ENCODE measurements at places on chromosomes 7 and 10.

DNA sequence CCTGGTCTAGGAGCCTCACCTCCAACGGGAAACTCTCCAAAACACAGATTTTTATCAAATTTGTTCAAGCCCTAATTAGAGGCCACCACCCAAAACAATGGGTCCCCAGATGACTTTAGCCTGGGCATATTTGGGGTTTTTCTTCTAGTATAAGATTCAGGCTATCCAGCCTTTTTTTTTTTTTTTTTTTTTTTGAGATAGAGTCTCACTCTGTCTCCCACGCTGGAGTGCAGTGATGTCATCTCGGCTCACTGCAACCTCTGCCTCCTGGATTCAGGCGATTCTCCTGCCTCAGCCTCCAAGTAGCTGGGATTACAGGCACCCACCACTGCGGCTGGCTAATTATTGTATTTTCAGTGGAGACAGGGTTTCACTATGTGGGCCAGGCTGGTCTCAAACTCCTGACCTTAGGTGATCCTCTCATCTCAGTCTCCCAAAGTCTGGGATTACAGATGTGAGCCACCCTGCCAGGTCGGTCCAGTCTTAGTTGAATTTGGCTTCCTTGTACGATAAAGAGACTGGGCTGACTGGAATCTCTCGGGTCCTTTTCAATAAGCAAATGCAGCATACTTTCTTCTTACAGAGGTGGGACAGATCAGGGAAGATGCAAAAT is 91.4 kb upstream of the KLF6 start:
- no peak for DNase-seq

DNA sequence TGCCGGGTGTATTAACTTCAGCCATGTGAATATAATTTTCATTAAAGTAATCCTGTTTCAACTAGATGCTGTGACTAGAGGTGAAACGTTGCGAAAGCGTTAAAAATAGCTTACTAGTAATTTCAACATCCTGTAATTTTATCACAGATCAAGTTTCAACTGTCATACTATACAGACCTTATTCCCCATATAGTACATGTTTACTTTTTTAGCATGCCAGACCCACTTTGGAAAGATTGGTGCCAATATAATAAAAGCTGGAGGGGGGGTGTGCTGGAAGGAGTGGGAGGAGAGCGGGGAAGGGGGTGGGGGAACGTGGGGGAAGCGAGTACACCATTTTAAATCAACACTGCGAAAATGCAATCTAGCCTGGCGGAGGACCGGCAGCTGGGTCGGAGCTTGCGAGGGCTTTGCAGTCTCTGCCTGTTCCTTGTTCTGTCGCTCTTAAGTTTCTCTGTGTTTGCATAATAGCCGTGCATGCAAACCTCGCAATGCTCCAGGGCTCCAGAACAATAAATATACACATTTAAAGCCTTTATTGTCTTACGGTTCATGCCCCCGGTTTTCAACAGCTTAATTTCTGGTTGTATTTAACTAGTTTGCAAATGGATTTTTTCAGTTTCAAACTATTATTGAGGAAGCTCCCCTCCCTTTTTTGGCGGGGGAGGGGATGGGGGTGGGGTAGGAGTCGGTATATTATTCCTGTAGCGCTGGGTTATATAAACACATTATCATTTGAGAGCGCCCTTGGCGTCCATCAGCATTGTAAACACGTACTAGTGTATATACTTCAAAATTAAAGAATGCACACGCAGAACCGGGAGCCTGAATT is 1.3 kb upstream of the ARID5B start:
- peak; percentile 37 for DNase-seq

DNA sequence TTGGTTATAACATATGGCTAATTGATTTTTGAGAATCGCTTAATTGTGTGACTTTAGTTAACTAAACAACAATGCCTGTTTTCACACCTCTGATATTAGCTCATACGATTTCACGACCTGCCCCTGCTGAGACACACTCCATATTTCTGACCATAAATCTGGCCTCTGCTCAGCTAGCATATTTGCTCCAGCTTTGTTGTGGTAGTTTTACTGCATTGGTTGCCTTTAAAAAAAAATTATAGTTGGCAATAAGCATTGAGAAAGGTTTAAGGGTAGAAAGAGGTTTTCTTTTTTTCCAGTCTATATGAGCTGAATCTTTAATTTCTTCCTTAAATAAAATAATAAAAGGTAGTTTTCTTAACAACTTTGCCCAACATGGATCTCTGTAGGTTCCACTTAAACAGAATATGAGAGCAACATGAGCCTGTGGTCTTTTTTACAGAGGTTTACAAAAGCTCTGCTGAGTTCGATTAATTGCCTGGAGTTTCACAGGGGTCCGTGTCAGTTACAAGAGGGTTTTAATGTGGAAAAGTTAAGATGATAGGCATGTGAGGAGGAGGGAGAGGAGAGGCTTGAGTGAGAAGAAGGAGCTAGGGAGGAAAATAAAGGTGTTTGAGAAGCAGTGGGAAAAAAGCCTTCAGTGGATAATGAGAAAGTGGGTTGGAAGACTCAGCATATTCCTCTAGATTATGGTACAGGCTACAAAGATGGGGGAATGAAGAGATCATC is 318.2 kb downstream of the CXCL12 start:
- DNase-seq = no peak

DNA sequence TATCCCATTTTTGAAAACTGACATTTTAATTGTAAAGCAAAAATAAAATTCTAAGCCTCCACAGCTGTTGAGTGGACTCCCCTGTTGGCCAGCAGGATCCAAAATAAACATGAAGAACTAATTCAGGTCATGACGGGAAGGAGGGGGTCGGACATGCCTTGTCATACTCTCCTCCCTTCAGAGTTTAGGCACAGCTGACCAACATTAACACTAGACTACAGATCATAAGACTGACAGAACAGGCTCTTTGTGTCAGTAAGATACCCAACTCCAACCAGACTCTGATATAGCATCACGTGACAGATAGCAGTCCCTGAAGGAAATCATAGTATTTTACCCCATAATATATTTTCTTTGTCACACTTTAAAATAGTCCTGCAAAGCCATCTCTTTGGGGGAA is 20.9 kb upstream of the ZNF12 start:
- no peak for DNase-seq

- DNase-seq = no peak
Measured at GRCh38 chr10:133103311-133103910, 15.7 kb downstream of the ADGRA1 start.

GRCh38 chr10:82288461-82288881 is 413.5 kb downstream of the NRG3 start:
- no peak for DNase-seq

DNA sequence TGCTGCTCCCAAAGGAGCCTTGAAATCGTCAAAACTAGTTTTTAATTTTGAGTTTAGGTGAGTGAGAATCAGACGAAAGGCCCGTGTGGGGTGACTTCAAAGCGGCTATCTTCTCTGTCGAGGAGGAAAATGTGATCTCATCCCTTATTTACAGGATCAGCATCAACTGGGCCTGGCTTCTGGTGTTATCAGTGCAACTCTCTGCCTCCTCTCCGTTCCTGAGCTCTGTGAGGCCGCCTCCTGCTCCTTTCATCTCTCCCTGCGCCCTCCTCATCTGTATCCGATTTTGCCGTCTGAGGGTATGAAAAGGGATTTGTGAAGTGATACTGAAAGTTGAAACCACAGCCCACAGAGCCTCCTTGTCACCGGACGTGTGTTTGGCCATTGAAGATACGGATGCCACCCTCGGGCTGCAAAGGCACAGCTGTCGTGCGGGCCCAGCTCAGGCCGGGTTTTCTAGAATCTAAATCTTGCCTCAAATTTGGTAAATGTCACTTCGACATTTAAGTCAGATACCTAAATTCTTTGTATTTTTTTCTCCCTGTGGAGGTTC is 408.7 kb upstream of the ADARB2 start:
- no peak for DNase-seq

DNA sequence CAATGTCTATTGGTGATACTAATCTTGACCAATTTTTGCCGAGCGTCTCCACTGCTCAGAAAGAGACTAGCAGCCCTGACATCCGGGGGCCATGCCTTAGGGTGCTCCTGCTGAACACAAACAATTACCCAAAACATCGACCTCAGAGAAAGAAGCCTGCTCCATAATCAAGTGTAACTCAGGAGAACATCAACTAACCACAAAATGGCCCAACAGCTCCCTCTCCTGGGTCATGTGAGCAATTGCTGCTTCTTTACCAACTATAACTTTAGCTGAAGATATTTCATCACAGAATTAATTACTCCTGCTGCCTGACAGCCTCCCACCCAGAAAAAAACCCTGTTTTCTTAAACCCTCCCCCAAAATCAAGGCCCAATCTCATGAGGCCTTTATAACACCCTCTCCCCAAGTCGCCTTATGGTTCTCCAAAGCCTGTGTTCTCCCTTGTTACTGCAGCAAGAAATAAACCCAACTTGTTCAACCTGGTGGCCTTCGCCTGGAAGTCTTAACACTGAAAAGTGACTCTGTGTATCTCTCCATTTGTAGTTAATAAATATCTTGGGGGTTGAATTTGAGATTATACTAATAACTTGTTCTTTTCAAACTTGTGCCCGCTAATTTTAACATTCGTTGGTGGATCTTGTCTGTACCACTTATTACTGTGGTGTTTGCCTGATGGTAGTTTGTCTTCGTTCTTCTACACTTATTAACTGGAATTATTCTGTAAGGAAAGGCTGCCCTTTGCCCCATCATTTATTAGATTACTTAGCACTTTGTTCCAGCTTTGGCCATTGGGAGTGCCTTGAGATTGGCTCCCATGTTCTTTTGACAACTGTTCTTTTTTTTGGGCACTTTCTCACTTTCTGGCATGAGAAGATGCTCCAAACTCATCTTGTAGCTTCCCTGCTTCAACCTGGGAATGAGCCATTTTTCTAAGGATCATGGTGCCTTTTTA is 21.2 kb upstream of the RAMP3 start:
- peak; percentile 41 for DNase-seq

DNA sequence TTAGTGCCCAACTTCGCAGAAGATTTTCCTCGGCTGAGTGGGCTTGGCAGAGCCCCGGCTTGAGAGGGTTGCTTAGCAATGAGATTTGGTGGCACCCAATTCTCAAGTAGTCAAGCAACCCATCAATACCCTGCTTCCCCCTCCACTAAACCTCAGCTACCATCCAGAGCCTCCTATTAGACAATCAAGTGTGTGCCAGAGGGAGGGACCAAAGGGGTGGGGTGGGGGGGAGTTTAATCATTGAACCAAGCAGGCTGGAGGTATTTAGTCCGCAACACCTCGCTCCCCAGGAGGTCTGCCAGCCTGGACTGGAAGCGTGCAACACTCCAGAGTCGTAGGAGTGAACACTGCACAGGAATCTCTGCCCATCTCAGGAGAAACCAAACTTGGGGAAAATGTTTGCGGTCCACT is at the start of gene HKDC1:
Gene HKDC1 (plus strand): TSS at position 292 of the 411 bp plus-strand sequence. CDS start 104 bp downstream, at position 396.
- no peak for DNase-seq

- no peak for DNase-seq
Measured at GRCh38 chr7:116365797-116366196, 133.7 kb upstream of the CAV2 start.

DNA sequence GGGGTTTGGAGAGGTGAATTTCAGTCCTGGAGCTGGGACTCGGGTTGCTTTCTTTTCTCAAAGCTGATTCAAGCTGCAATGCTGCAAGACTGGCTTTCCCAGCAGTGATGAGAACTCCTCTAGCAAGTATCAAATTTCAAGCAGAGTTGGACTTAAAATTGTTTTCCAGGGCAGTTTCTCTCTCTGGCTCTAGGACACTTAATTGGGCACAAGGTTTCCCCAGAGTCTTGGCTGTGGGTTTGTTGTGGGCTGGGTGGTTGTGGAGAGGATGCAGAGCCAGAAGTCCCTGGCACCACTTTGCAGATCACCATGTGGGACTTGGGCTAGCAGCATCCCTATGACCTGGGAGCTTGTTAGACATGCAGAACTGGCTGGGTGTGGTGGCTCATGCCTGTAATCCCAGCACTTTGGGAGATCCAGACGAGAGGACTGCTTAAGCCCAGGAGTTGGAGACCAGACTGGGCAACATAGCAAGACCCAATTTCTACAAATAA is 16.8 kb downstream of the AKR1B15 start:
- DNase-seq = no peak

- no peak for DNase-seq
Measured at GRCh38 chr7:101996131-101996691, 178.8 kb downstream of the CUX1 start.

- no peak for DNase-seq
Measured at GRCh38 chr7:3188946-3189345, 112.1 kb upstream of the SDK1 start.

DNA sequence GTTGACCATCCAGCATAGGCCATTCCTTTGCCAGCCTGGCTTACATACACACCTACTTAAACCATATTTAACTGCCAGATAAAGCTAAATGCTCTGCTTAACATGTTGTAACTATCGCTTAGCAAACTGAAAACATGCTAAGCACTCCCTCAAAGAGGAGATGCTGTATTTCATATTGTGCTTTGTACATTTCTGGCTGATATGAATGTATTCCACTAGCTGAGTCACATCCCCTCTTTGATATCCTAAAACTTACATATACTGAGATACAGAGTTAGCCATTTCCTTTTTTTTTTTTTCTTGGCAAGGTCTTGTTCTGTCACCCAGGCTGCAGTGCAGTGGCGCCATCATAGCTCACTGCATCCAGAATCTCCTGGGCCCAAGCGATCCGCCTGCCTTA is 99.4 kb downstream of the TPST1 start:
- no peak for DNase-seq

DNA sequence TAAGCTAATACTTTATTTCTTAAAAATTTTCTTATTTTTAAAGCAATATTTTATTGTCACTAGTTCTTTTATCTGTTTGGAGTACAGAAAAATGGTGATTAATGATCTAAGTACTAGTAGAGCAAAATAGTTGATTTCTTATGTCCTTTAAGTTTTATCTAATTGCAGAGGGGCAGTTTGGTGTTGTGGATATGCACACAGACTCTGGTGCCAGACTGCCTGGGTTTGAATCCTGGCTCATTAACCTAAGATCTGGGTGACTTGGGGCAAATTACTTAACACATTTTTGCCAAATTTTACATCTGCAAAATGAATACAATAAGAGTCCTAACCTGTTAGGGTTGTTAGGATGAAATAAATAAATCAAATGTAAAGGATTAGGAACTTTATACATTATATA is 10.7 kb upstream of the PRPS1L1 start:
- no peak for DNase-seq

GRCh38 chr7:41438705-41439514 is 264.0 kb downstream of the INHBA start:
- DNase-seq = no peak

GRCh38 chr10:33145451-33146188 is 187.6 kb upstream of the ITGB1 start:
- no peak for DNase-seq

Data from activated T-helper 9 cell treated with anti-CD3 and anti-CD28 coated beads, Interleukin-2, amount 50 U/mL, for 16 hours (primary cell).